Activated CD8-positive, alpha-beta T cell treated with anti-CD3 and anti-CD28 coated beads, Interleukin-2, amount 10 ng/mL, durations not matched to agents 7 days and 5 days (primary cell): ENCODE measurements at places on chromosomes 3 and 15. TPM values are rescaled to one million over a fixed set of nuclear protein-coding genes. Genes with fewer than 3 reads are reported as not detected.

GRCh38 chr15:38558372-38559059 lies 6.1 kb downstream of the RASGRP1 start:
- no peak for DNase-seq

DNA sequence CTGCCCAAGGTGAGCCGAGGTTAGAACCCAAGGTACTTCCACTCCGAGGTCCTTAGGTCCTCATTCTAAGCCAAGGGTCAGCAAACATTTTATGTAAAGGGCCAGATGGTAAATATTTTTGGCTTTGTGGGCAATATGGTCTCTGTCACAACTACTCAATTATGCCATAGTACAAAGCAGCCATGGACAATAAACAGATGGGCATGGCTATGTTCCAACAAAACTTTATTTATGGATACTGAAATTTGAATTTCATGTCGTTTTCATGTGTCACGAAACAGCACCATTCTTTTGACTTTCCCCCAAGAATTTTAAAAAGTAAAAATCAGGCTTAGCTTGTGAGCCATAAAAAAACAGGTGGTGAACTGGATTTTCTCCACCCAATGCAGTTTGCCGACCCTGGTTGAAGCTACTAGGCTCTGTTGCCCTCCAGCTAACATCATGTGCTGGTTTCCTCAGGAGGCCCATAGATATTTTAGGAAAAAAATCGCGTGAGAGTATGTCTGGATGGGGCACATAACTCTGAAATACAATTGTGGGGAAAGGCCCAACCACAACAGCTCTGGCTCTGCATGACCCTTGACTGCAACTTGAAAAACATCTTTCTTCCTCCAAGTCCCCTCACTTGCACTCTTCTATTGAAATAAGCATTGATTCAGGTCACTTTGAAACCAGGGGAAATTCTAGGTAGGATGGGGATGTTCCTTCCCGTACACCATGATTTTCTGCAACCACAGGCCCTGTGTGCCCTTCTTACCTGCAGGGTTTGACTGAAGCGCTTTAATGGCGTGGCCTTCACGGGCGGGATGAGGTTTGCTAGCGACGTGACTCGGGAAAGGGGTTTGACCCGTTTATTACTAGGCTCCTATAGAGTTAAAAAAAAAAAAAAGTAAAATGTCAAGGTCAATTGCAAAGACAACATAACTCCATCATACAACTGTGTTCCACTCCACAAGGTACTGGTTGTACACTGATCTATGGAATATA lies 28.5 kb downstream of the ARHGEF3 start:
- no peak for DNase-seq

- no peak for DNase-seq
These were observed 50.8 kb upstream of the CTNNB1 start for GRCh38 chr3:41148478-41148877.

GRCh38 chr3:144737281-144737680 lies 765.7 kb downstream of the DIPK2A start:
- no peak for DNase-seq

DNA sequence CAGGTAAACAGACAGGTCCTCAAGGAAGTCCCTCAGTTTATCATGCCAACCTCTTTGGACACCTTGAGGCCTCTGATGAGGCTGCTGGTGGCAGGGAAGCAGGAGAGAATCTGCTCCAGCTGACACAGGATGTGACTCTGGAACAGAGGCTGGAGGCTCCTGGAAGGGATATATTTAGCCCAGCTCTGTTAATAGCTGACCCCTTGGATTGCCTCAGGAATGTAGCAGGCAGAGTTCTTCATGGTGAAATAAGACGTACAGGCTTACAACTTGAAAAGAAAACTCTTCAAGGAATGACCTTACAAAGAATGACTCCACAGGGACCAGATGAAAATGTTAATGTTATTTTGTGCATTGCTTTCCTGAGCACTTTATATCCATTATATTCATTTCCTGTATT lies 90.5 kb downstream of the AQP9 start:
- DNase-seq = no peak

The AMT gene
- 4.7 TPM for total RNA-seq

- no peak for DNase-seq
These were observed 118.1 kb upstream of the ARPP21 start for GRCh38 chr3:35521196-35521595.
